MM.1S (cell line): ENCODE measurements at places on chromosomes 7 and 10.
A peak's percentile ranks its signal among the peaks of the same experiment; 100 is the strongest.

GRCh38 chr10:8336629-8337331, 282.3 kb downstream of the GATA3 start:
- no peak for DNase-seq

- no peak for DNase-seq
Observed at GRCh38 chr7:107276220-107276827, 107.5 kb downstream of the HBP1 start.

GRCh38 chr7:30521532-30521931, 16.9 kb upstream of the GGCT start:
- DNase-seq, result no peak

GRCh38 chr10:124221356-124222317, 128.2 kb upstream of the CHST15 start:
- DNase-seq, result peak; percentile 78

GRCh38 chr10:88270871-88271713, 312.0 kb downstream of the RNLS start:
- DNase-seq, result peak; percentile 95

GRCh38 chr10:86366033-86366901, at the start of gene GRID1:
TSS of gene GRID1 (minus strand) at chr10:86366795.
- peak; percentile 47 for DNase-seq

DNA sequence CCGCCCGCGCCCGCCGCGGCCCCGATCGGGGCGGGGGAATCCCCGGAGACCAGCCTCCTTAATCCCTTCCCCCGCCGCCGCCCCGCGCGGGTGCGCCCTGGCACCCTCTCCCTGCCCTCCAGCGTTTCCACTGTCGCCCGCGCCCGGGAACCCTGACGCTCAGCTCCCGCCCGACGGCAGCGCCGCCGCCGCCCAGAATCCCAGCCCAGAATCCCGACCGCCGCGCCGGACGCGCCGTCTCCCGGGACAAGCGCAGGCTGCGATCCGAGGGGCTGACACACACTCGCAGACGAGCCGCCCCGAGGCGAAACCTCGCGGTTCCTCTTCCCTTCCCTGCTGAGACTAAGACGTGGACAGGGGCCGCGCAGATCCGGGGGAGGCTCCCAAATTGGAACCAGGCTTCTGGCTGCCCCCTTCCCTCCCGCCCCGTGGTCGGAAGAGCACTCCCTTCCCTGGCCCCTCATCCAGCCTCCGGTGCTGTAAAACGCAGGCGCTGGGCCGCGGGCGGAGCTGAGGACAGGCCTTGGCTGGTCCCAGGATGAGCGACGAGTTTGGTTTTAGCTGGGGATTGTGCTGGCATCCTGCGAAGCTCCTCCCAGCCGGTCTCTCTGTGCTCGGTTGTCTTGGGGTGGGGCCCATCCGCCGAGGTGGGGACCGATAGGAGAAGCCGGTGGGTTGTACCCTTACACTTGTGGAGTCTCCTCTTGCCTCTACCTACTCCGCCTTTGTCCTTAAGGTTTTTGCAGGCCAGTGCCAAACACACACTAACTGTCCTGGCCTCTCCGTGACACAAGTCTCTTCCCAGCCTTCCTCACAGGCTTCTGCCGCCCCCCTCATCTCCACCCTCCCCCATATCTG, 1.1 kb downstream of the MARVELD1 start:
- no peak for DNase-seq

GRCh38 chr7:4279216-4279615, 402.9 kb upstream of the FOXK1 start:
- no peak for DNase-seq

DNA sequence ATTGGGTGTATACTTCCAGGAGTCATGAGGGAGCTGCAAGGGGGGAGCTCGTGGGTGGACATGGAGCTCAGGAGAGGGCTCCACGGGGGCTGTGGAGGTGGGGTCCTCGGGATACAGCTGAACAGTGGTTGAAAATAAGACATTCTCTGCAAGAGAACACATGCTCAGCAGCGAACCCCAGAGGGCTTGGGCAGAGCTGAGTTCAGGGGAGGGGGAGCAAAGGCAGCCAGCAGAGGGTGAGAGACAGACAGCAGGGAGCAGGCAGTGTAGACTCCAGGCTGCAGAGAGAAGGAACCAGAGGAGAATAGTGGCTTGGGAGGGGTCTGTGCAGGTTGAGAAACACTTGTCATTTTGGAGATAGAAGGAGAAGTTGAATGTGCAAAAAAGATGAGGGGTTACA, 73.0 kb upstream of the LRRC18 start:
- no peak for DNase-seq

DNA sequence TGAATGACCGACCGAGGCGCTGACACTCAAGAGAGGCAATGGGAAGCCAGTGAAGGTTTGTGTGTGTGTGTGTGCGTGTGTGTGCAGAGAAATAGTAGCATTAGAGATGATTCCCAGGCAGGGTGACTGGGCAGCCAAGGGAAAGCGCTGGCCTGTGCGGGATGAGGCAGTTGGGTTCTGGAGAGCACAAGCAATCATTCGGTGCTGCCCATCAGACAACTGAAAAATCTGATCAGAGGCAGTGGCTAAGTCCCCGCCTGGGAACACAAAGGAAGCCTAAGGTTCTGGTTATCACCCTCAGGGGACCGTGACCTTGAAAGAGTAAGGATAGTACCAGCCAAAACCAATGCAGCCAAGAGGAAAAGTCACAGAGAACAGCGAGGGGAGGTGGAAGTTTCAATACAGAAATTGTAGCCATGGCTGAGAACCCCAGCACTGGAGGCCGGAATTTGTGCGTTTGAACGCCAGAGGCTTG, 868 bp upstream of the PDCD4 start:
- DNase-seq, result no peak

GRCh38 chr10:30227481-30227880, 121.6 kb downstream of the MTPAP start:
- no peak for DNase-seq

- no peak for DNase-seq
Observed at GRCh38 chr7:26861050-26861449, 3.3 kb downstream of the SKAP2 start.

DNA sequence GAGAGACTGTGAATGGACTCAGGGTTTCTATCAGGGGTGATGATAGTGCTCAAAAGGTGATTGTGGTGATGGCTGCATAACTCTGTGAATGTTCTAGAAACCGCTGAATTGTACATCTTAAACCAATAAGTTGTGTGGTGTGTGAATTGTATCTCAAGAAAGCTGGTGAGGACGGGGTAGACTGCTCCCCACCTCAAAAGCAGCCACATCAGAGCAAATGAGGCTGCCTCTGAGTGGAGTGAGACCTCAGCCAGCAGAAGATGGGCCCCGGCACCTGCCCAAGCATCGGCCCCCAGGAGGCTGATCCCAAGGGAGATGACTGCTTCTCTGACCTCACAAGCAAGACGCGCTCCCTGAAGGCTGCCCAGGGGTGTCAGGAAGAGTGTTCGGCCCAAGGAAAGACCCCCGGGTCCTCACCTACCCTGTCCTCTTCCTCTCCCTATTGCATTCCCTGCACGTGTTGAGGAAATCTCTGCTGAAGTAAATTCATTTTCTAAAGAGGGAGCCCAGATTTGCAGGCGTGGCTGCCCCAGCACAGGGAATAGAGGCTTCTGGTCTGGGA, 279.3 kb upstream of the SHH start:
- DNase-seq, result no peak

DNA sequence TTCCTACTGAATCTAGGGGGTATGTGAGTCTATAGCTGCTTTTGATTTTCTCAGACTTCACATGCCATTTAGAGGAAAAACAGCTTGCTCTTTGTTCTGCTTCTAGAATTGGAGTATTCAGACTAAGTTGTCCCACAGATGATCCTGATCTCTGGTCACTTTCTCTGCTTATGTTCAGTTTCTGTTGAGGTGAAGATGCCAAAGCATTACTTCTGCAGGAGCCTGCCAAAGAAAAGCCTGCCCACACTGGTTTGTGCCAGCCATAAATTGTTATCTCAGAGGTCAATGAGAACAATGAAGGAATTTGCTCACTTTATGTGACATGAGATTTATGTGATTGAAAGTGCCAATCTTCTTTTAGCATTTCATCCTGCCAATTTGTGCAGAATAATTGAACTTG, 163.6 kb downstream of the CDK14 start:
- DNase-seq, result no peak

DNA sequence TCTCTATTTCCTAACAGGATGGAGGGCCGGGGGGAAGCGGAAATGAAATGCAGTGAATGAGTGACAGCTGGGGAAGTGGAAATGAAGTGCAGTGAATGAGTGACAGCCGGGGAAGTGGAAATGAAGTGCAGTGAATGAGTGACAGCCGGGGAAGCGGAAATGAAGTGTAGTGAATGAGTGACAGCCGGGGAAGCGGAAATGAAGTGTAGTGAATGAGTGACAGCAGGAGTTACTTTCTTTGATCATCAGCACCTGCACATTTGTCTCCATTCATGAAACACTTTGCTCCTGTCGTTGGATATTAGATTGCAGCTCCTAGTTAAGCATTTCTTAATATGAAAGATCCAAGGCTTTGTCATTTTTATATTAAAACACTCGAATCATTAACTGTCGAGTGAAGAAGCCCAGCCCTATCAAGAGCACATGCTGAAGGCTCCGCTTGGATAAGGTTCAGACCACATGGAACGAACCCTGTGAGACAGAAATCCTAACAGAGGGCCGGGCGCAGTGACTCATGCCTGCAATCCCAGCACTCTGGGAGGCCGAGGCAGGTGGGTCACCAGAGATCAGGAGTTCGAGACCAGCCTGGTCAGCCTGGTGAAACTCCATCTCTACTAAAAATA, 406.0 kb upstream of the ADARB2 start:
- DNase-seq, result no peak

- DNase-seq, result no peak
Observed at GRCh38 chr7:46786221-46786954, 795.5 kb downstream of the TNS3 start.

DNA sequence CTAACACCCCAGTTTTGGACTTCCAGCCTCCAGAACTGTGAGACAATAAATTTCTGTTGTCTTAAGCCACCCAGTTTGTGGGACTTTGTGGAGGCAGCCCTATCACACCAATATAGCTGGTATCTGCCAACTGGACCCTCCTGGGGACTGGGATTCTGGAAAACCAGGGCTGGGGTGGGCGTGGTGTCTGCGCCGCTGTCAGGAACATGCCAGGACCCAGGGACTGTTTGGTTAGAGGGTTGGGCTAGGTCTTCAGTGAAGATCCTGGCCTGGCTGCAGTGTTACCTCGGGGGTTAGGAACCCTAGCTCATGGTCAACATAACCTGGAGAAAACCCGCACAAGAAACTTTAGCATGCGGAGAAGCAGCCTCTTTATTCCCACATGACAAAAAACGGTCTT, 42.6 kb downstream of the PNLIPRP2 start:
- no peak for DNase-seq

DNA sequence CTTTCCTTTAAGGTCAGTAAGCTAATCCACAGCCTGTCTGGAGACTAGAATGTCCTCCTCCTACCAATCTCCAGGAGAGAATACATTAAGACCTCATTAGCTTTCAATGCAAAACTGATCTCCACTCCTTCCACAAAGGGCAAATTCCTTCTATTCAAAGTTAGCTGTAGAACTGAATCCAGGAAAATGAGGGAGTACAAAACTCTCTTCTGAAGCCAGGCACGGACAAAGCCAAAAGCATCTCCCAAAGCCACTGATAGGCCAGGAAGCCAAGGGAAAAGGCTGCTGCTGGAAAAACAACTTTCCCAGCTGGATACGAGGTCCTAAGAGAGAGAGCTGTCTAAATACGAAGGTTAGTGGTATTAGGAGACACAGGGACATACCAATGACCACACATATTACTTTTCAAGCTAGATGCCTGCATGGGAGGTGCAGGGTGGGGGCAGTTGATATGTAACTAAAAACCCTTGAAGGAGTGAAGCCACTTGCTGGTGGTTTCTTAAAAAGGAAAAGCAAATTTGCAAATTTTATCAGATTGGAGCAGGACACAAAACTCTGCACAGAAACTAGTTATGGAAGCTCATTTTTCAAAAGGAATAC, 43.6 kb downstream of the MKX start:
- DNase-seq, result no peak

DNA sequence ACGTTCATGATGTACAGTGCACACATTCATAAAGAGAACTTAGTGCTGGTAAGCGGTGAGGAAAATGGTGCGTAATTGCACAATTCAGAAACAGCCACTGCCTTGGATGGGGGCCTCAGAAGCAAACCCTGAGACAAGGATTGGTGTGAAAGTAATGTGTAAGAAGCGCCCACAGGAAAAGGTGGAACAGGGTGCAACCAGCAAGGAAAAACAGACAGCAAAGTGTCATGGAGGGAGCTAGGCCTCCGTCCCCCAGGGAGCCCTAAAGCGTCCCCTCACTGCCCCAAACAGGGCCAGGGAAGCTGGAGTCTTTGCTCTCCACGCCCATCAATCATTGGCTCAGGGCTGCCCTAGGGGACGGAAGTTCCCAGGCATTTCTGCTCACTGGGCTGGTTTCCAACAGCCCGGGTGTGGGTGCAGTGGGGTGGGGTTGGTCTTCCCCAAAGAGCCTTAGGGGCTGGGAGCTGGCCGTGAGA, 9.6 kb upstream of the C10orf105 start:
- DNase-seq, result no peak

DNA sequence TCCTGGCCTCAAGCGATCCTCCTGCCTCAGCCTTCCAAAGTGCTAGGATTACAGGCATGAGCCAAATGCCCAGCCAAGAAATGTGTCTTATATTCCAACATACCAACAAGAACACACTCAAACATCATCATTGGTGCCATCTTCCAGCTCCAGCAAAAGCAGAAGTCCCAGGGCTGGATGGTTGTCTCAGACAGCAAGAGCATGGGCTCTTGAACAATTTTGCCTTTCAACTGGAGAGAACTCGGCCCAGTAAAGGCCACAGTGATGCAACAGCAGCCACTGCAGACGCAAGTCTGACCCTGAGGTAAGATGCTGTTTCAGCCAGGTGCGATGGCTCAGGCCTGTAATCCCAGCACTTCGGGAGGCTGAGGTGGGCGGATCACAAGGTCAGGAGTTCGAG, 52.8 kb upstream of the NFE2L3 start:
- no peak for DNase-seq

GRCh38 chr10:68666280-68666760, 54.7 kb upstream of the CCAR1 start:
- no peak for DNase-seq

- no peak for DNase-seq
Observed at GRCh38 chr7:45048748-45049147, 40.0 kb downstream of the NACAD start.

- no peak for DNase-seq
Observed at GRCh38 chr10:71671994-71672946, 47.3 kb downstream of the C10orf105 start.

GRCh38 chr10:67789769-67790168, 48.2 kb downstream of the DNAJC12 start:
- no peak for DNase-seq

GRCh38 chr7:113774182-113774807, 144.5 kb downstream of the PPP1R3A start:
- DNase-seq, result peak; percentile 85

GRCh38 chr10:11165591-11166543, 148.2 kb downstream of the CELF2 start:
- DNase-seq, result peak; percentile 93

GRCh38 chr7:2014391-2015241, 218.1 kb downstream of the MAD1L1 start:
- no peak for DNase-seq

- no peak for DNase-seq
Observed at GRCh38 chr10:133242611-133243356, 5.1 kb downstream of the VENTX start.
